Esophagus mucosa (tissue), 1 donor: ENCODE measurements at places on chromosomes 11 and 22. TPM values are rescaled to one million over a fixed set of nuclear protein-coding genes. Genes with fewer than 3 reads are reported as not detected.

TANGO2 gene
- 10.6 TPM for total RNA-seq

DNA sequence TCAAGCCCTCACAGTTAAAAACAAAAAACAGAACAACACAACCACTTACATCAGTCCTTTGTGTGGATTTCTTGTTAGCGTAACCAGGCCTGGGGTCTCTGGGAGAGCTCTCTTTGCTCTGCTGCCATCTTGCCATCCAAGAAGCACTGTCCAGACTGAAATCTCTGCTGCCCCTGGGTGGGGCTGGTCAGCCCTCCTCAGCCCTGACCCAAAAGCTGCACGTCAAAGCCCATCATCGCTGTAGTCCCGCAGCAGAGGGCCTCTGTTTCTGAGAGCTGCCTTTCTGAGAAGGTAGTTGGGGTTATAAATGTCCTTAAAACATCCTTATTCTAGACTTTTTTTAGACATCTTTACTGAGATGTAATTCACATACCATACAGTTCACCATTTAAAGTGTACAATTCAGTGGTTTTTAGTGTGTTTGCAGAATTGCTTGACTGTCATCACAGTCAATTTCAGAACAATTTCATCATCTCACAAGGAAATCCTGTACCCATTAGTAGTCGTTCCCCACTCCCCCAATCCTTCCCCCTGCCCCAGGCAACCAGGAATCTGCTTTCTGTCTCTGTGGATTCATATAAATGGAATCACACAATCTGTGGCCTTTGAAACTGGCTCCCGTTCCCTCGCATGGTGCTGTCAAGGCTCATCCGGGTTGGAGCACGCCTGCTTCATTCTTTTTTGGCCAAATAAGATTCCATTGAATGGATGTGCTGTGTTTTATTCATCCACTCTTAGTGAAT, 94.9 kb downstream of the TBC1D22A start:
- ATAC-seq: no peak

DNA sequence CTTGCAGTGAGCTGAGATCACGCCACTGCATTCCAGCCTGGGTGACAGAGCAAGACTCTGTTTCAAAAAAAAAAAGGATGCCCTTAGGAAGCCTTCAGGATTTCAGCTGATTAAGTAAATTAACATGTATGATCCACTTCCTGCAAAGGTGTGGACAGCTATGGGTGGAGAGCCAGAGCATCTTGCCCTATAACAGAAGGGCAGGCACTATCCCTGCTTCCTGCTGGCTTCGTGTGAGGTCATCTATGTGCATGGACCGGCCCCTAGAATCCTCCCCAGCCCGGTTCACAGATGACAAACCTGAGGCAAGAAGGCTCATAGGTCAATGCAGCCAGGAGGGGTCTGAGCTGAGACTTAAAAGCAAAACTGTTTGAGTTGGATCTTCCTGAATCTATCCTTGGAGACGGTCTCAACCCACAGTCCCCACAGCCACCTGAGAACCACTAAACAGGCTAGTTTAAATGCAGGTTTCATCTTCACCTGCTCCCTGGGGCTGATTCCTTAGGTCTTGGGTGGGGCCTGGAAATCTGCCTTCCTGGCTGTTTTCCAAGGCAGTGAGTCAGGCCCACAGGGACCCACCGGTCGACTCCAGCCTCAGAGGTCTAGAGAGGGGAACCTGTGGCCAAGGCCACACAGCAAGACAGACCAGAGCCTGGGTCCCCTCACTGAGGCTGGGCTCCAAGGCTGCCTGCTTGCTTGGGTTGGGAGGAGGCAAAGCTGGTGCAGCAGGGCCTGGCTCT, 55.2 kb upstream of the MPEG1 start:
- ATAC-seq: peak; percentile 69

- no peak for ATAC-seq
Measured at GRCh38 chr11:113293936-113294335, 20.4 kb upstream of the TTC12 start.

- ATAC-seq: no peak
Measured at GRCh38 chr11:11250470-11250869, 102.6 kb downstream of the CSNK2A3 start.

IL18 gene
- 41.8 TPM for total RNA-seq

CHRM1 gene
- total RNA-seq: not detected

GRCh38 chr11:58451585-58451984, 9.5 kb upstream of the OR5B12 start:
- ATAC-seq: no peak

DNA sequence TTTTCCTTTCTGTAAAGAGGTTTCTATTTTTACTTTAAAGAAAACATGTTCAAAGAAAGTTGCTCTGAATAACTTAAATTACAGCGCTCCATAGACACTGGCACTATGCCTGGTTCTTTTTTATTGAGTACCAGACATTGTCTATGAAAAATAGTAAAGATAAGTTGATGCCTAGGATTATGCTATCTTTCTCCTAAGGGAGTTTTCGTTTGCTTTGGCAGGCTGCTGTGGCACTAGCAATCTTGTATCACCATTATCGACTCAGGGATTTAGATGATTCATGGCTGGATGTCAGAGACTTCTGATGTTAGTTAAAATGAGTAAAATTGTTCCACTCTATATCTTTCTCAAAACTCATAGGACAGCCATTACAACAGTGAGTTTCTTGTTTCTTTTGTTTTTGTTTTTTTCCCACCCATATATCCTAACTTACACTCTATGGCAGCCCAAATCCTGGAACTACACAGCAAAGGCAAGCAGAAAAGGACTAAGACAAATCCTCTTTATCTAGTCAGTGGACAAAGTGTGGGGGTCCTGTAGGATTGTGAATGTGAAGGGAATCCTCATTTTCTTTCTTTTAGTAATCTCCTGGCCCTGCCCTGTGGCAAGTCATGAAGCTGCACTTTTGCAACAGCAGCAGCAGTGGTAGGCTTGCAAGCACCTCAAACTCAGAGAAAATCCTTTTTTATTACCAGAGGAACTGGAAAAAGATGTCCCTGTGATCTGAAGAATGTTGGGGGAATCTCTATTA, 20.7 kb downstream of the SLN start:
- ATAC-seq: no peak

DNA sequence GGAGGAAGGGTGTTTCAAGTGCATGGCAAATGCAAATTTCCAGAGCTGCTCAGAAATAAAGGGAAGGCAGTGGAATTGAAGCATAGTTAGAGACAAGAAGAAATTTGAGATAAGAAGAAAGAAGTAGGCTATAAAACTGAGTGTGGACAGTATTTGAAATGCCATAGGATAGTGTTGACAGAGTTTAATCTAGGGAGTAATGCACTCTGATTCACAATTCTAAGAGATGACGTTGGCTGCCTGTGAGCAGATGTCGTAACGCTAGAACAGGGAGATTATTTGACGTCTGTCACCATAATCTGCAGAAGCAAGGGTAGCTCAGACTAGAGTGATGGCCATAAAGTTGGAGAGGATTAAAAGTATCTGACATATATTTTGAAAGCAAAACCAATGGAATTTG, 389.9 kb upstream of the KIRREL3 start:
- ATAC-seq: no peak

DNA sequence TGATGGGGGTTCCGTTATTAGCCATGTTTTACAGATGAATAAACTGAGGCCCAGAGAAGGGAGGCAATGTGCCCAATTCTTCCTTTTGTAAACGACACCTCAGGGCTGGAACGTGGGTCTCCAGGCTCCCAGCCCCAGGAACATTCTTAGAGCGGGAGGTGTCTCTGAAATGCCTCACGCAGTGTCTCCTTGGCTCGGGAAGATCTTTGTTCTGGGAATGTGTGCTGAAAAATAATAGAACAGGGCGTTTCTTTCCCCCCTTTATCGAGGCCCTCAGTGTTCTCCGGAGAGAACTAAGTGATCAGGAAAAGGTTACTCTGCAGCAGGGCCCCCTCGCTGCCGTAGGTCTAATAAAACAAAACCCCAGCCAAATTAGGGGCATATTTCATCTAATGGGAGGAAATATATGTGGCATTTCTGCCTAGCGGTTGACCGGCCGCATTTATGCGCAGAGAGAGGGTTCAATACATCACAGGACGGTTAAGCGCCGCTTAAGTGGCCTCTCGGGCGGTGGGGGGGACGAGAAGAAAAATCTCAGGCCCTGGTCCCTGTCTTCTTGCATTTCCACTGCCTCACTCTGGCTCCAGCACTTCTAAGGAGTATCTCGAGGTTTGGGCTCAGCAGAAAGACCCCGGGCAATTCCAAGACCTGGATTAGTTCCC, 564.3 kb downstream of the MN1 start:
- ATAC-seq: no peak

GRCh38 chr11:57513452-57513795, 2.1 kb downstream of the SLC43A1 start:
- no peak for ATAC-seq

DNA sequence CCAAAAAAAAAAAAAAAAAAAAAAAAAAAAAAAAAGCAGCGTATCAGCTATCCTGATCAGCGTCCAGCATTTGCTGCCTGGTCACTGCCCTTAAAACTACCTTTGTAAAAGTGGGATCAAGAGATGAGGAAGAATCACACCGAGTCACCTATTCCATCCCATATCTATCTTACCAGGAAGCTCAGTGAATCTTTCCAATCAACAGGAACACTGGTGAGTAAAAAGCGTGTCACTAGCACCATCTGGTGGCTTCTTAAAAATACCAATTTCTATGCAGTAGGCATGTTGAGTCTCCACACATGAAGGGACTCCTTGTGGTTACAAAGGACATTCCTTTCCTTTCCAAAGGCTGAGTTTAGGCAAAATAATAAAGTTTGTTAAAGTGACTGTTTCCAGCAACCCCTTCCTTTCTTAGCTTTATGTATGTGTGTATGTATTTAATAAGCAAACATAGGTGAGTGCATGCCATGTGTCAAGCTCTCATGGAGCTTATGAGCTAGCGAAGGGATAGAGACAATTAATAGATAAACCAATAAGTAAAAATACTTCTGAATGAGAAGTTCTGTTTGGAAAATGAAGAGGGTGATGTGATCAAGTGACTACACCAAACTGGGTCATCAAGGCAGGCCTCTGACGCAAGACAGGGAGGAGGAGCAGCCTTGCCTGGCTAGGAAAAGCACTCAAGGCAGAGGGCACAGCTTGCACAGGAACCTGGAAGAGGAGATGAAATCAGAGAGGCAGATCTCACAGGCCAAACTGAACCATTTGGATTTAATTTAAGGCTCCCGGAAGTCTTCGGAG, 13.9 kb upstream of the TP53AIP1 start:
- peak; percentile 72 for ATAC-seq

DNA sequence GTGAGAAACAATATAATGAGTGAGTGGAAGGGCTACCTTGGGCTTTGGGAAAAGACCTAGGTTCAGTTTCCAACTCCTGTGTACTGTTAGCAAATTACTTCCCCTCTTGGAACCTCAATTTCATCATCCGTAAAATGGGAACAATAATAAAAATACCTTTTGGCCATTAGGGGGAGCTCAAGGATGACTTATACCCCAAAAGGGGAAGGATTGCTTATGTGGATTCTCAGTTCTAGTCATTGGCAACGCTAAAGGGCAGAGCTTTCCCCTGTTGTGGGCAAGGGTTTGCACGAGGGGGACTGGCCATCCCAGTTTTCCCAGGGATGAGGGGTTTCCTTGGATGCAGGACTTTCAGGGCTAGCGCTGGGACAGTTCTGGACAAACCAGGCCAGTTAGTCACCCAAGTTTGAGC, 3.1 kb upstream of the COMMD9 start:
- ATAC-seq: peak; percentile 32

C22orf31 gene
- total RNA-seq: not detected
